Effector memory CD8-positive, alpha-beta T cell (primary cell): ENCODE measurements at places on chromosomes 3 and 15.

- DNase-seq: no peak
Measured at GRCh38 chr3:156735471-156735870, 61.1 kb downstream of the TIPARP start.

GRCh38 chr15:69643476-69643875 lies 190.9 kb downstream of the RPLP1 start:
- DNase-seq: no peak

GRCh38 chr15:81812456-81812855 lies 233.4 kb downstream of the MEX3B start:
- DNase-seq: no peak

- DNase-seq: no peak
Measured at GRCh38 chr15:74768099-74768770, 13.6 kb upstream of the CSK start.

GRCh38 chr3:45950131-45950530 lies 6.9 kb downstream of the CXCR6 start:
- no peak for DNase-seq

DNA sequence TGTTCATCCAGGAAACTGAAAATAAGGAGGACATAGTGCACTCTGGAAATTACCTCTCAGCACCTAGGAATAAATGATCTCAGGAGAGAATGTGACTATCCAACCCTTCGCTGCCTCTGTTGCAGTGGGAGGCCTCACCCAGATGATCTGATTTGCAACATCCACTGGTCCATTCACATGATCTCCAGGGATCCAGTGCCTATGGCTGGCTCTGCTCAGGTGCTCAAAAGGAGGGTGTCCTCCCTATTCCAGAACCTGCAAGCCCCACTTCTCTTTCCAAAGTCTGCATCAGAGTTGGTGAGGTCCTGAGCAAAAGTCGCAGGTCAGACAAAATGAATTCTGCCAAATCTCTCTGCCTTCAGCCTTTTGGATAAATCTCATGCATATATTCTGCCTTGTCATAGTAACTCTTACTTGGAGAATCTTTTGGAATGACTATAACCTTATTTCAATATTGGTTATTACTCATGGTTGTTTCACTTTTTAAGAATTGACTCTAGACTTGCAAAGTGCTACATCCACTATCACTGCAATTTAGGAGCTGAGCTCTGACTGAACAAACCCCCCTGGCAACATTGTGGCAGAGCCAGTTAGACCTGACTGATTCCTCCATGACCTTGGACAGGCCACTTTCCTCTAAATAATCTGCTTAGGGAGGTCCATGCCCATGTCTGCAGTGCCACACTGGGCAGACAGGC lies 295.1 kb downstream of the EPHB1 start:
- no peak for DNase-seq
